Daoy (cell line): ENCODE measurements at places on chromosomes 16 and 17. TPM values are rescaled to one million over a fixed set of nuclear protein-coding genes. Genes with fewer than 3 reads are reported as not detected.

GRCh38 chr16:68113059-68113761 lies 28.0 kb downstream of the NFATC3 start:
- DNase-seq, result no peak

DNA sequence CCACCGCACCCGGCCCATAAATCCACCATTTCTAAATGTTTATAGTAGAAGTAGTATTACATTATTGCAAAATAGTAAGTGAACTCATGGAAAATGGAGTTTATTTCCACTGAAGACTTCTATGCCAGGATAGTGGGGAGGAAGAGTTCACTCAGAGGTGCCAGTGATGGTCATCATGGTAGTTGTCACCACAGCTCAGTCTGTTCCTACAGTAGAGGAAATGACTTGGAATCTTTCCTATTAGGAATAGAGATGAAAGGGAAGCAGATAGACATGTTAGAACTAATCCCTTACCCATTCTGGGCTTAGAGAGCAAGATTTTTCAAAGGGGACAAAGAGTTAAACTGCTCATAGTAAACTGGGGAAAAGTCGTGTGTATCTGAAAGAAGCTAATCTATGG lies 20.1 kb downstream of the MRPL45 start:
- DNase-seq, result no peak

DNA sequence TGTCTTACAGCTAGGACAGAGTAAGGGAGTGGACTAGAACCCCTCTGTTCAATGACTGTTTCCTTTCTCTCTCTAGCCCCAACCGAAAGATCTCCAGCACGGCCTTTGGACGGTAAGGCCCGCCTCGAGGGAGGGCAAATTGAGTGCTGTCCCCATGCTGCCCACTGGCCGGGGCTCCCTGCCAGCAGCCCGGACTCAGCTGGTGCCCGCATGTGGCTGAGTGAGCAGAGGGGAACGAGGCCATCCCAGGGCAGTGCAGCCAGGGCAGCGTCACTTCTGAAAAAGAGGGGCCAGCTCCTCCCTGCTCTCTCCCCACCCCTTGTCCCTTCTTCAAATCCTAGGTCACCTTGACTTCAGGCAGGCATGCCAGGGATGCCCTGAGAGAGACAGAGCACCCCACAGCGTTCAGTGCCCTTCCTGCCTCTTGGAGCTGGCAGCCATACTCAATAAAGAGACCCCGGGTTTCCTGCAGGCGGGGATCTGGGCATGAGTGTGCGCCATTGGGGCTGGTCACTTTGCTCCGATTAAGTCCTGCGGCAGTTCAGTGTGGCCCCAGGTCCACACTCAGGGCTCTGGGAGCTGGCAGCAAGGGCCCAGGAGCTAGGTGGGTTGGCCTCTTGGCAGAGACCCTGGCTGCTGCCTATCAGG lies 130.9 kb downstream of the RAB11FIP4 start:
- no peak for DNase-seq

GRCh38 chr16:16797239-16797638 lies 418.3 kb downstream of the NPIPA7 start:
- DNase-seq, result no peak

ACSM3 gene
- 2.2 and 4.8 TPM in 2 replicates for total RNA-seq

JPH3 gene
- 6.2 and 7.4 TPM in 2 replicates for total RNA-seq

ZNF629 gene
- total RNA-seq, result 5.0 and 6.5 TPM in 2 replicates

GRCh38 chr16:59759296-59759695 lies 1025.2 kb upstream of the GOT2 start:
- no peak for DNase-seq

- DNase-seq, result no peak
These were observed 131.9 kb downstream of the C16orf95 start for GRCh38 chr16:87185308-87185707.

DNA sequence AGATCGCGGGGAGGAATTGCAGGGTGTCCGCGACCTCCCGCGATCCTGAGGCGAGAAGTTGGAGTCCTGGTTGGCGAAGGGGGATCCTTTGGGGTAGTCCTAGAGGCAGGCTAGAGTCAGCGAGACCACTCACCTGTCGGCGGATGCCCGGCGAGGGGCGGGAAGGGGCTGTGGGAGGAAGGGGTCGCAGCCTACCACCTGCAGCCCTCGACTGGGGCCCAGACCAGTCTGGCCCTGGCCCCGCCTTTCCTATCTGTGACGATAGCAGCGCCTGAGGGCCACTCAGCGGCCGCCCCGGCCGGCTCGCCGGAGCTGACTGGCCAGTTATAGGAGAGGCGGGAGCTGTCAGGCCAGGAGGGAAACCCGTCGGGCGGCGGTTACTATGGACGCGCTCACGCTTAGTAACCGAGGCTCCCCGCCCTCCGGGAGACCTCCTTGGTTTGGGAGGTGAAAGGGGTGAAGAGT lies at the start of gene TEKT3:
TSS of gene TEKT3 (minus strand) at position 213 of the 465 bp plus-strand sequence. CDS start 10,012 bp downstream, outside the sequence.
- DNase-seq, result peak; percentile 91

GRCh38 chr16:78892951-78893733 lies 707.4 kb downstream of the MAF start:
- DNase-seq, result peak; percentile 21

PGS1 gene
- 25.6 and 26.8 TPM in 2 replicates for total RNA-seq

DNA sequence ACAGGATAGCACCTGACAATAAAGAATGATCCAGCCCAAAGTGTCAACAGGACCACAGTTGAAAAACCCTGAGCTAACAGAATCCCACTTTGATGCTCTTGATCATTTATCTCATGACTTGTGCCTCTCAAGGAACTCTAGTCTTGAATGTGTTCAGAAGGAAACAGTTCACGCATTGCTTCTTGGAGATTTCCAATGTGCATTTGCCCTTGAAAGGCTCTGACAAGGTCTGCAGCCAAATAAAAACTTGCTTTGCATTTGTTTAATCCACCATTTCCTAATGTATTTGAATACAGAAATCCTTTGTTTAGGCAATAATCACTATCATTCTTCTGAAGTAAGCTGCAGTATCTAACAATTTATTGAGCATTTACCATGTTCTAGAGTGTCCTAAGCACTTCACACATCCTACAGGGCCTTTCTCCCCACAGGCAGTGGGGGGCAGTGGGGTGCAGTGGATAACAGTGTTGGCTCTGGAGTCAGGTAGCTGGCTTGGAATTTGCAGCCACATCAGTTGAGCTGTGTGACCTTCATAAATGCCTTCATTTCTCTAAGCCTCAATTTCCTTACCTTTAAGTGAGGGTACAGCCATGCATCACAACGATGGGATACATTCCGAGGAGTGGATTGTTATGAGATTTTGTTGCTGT lies 239.7 kb downstream of the XYLT1 start:
- DNase-seq, result no peak

GRCh38 chr17:37671028-37671823 lies 28.0 kb upstream of the DDX52 start:
- DNase-seq, result no peak

DNA sequence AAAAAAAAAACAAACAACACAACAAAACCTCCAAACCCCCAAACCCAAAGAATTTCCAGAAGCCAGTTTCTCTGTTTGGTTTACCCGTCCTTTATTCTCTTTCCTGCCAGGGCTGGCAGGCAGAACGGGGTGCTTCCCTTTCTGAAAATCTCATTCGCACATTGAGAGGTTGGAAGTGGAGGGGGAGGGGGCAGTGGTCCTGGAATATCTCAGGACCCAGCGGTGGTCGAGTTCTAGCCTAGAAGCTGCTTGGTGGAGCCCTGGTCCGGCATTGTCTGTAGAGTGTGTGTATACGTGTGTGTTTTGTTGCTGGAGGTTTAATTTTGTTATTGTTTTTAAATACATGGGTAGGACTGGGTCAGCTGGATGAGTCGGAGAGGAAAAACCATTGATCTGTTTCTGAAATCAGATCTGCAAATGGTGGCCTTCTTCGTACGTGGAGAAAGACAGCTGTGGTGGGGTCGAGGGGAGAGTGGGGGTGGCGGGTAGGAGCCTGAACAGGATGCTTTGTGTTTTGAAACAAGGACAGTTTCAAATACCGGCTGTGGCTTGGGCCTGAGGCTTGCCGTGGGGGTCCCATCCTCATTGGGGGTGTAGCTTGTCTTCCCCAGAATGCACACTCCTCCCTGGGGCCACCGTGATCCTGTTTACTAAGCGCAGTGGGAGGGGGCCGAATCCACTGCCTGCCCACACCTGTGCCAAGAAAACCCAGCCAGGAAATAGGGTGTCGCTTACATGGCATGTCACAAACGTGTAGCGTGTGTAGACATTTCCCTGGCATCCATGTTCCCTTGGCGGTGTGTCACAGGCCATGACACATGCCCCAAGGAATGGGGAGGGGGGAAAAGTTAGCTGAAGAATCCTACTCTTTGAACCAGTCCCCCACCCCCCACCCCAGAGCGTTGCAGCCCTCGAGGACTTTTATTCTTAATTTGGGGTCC lies 1.6 kb downstream of the CMIP start:
- peak; percentile 55 for DNase-seq

SP2 gene
- 1.5 TPM in 2 replicates for total RNA-seq

GRCh38 chr16:9053006-9053601 lies 38.3 kb upstream of the HAPSTR1 start:
- peak; percentile 80 for DNase-seq

- no peak for DNase-seq
These were observed 95.2 kb upstream of the CIBAR2 start for GRCh38 chr16:85207357-85207921.

VAT1 gene
- total RNA-seq, result 57.9 and 69.3 TPM in 2 replicates

ZNF18 gene
- total RNA-seq, result 4.4 and 10.6 TPM in 2 replicates

GSPT1 gene
- 114 TPM in 2 replicates for total RNA-seq

- no peak for DNase-seq
These were observed 279.2 kb upstream of the RPL38 start for GRCh38 chr17:73924114-73924908.

GRCh38 chr16:79360267-79360666 lies 240.3 kb downstream of the MAF start:
- DNase-seq, result peak; percentile 12

EMC6 gene
- 16.3 and 23.1 TPM in 2 replicates for total RNA-seq

- peak; percentile 63 for DNase-seq
These were observed 118.2 kb upstream of the SMURF2 start for GRCh38 chr17:64780096-64781013.

MT1G gene
- total RNA-seq, result 8.2 and 16.3 TPM in 2 replicates

DNA sequence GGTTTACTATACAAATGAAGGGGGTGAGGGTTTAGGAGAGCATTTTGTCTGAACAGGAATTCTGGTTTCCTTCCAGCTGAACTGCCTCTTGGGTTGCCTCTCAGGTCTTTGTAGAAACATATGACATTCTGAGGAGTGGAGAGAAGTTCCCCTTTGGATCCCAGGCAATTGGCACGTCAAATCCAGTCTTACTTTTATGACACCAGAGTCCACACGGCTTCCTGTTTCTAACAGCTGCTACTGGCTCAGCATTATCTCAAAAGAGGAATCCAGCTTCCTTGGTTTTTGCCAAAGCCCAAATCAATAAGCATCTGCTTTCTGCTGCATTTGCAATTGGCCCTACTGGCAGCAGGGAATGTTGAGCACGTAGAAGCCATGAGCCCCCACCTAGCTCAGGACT lies 97.6 kb upstream of the FAM20A start:
- no peak for DNase-seq

GRCh38 chr16:54309341-54309740 lies 22.8 kb upstream of the IRX3 start:
- no peak for DNase-seq

KIF2B gene
- total RNA-seq, result not detected in 2 replicates

TBC1D3C gene
- 0.69 and 1.1 TPM in 2 replicates for total RNA-seq

- no peak for DNase-seq
These were observed 167.1 kb upstream of the KIF2B start for GRCh38 chr17:53655591-53655990.

GRCh38 chr16:31529108-31529936 lies 1.6 kb downstream of the AHSP start:
- DNase-seq, result no peak

DNA sequence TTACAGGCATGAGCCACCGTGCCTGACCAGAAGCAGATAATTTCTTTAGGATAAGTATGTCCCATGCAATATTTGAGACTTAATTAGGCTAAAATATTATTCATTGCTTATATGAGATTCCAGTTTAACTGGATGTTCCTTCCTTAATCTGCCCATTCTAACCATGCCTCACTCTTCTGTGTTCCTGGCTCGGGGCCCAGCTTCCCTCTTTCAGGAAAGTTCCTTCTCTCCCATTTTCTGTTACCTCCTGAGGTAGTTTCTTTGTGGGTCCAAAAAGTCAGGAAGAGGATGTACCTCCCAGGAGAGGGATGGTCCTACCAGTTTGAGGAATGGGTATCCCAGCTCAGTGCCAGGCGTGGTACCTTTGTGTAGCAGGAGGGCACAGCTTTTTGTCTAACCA lies 23.3 kb downstream of the UNK start:
- DNase-seq, result no peak

CIBAR2 gene
- total RNA-seq, result not detected in 2 replicates

- DNase-seq, result no peak
These were observed 34.4 kb downstream of the BRD7 start for GRCh38 chr16:50334106-50334975.

COX4I1 gene
- 465 and 540 TPM in 2 replicates for total RNA-seq

DNA sequence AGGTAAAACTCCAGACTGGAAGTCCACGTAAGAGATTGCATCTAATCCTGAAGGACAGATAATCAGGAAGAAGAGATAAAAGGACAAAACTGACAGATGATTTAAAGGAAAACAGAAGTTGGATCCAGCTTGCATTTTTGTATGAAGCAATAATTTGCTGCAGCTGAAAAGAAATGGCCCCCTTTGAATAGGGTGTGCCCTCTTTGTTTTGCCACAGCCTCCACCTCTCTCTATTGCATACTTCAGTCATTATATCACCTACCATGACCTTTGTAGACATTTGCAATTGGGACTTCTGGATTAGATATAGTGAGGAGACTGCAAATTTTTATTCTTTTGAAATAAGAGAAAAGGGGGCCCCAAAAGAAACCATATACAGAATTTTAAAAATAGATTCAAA lies 8.1 kb downstream of the NOG start:
- DNase-seq, result no peak

DNA sequence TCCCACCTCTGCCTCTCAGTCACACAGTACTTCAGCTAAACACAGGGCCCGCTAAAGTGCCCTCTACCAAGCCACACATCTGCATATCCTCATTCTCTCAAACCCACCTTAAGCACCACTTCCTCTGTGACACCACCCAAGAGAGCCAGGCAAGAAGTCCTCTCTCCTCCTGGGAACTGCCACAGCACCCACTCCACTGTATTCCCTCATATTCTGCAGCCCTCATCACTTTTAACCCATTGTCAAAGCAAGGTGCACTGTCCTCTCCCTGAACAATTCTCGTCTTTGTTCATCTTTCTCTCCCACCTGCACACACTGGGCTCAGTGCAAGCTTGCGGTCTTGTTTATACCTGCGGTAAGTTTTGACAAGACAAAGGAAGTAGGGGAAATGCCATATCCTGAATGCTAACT lies 13.6 kb downstream of the CHD9 start:
- no peak for DNase-seq

DNA sequence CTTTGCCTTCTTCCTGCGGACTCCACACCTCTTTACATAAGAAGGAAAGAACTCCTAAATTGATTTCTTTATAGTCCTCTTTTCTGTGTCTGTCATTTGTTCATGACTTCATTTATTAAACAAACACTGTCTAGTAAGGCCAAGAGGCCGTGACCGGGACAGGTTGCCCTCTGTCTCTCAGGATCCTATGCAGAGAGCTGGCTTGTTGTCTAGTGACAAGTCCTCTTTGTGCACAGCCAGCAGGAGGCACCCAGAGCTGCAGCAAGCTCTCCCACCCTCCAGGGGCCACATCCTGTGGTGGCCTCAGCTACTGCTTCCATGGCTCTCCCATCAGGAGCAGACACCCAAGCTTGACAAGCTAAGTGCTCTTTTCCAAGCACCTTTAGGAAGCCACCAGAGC lies 50.6 kb downstream of the PLD6 start:
- DNase-seq, result peak; percentile 29
